ENCODE measurements at places on chromosomes 2 and 18.

DNA sequence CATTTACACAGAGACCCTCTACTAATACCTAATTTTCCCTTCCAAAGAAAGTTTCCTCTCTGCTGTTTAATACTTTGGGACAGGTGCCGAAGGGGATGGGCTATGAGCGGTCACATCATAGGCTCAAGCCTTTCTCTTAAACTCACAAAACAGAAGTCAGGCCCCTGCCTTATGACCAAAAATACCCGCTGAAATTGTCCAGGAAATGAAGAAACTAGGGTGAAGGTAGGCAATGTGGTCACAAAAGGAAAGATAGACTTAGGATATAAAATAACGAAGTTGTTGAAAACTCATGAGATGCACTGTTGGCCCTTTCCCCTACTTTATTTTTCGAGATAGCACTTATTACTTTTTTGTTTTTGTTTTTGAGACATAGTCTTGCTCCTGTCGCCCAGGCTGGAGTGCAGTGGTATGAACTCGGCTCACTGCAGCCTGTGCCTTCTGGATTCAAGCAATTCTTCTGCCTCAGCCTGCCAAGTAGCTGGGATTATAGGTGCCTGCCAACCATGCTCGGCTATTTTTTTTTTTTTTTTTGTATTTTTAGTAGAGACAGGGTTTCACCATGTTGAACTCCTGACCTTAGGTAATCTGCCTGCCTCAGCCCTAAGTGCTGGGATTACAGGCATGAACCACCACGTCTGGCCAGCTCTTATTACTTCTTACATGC, 16.3 kb downstream of the SLC8A1 start:
- no peak for DNase-seq
- H3K27me3 ChIP-seq, result no peaks in the 10 kb centered on the region
- no peaks in the 10 kb centered on the region for H3K36me3 ChIP-seq
- peak overlapping the region; percentile 65 for H3K27ac ChIP-seq

DNA sequence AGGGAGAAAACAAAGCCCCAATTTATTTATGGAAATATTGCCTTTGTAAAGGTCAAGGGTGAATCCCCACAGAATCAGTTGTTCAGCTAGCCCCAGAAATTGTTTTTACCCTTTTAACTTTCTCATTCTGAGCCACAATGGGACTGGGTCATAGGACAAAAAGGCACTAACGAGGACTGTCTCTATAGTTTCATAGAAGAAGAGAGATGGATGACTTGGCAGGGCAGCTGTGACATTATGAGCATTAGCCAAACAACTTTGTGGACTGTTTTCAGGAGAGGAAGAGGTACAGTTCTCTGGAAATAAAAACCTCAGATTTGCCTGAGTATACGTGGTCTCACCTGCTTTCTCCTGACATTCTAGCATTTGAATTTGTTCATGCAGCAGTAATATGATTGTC, 1155.8 kb upstream of the CHAC2 start:
- no peak overlapping the region for H3K27ac ChIP-seq
- no peak for DNase-seq
- no peaks in the 10 kb centered on the region for H3K27me3 ChIP-seq
- no peak overlapping the region for H3K4me3 ChIP-seq

GRCh38 chr18:3118195-3119010, 101.4 kb downstream of the MYOM1 start:
- H3K27me3 ChIP-seq, result no peaks in the 10 kb centered on the region
- no peak for DNase-seq
- no peaks in the 10 kb centered on the region for H3K36me3 ChIP-seq
- H3K4me3 ChIP-seq, result no peak overlapping the region

DNA sequence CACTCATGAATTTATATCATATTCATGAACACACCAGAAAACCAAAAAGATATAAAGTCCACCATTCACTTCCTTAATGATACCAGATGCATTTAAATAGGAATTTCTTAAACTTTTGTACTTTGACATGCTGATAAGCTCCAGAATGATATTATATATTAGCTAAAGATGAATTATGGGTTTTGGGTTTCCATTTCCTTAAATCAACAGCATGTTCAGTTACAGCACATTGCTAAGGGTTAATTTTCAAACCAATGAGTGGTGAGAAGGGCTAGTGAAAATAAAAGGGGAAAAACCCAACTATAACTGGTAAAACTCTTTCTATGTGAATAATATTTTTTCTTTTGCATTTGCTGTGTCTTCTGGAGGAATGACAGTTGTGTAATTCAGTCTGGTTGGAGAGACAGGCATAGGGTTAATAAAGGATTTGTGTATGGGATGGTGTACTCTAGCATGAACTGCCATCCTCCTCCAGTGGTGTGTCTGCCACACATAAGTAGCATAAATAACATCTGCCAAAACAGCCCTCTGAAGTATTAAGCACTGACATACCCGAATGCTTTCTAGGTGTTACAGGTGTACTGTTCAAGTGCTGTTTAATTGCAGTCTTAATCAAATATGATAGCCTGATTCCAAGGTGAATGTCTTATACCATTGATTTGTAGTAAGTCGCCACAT, 19.3 kb upstream of the CPS1 start:
- no peak overlapping the region for H3K27ac ChIP-seq
- no peak overlapping the region for H3K4me3 ChIP-seq
- H3K36me3 ChIP-seq, result no peaks in the 10 kb centered on the region
- H3K4me1 ChIP-seq, result no peaks in the 10 kb centered on the region
- H3K27me3 ChIP-seq, result no peaks in the 10 kb centered on the region
- no peak for DNase-seq

GRCh38 chr2:2014251-2014771, 270.0 kb upstream of the PXDN start:
- peaks cover 29% of the 10 kb centered on the region for H3K27me3 ChIP-seq
- H3K4me3 ChIP-seq, result no peak overlapping the region

- H3K36me3 ChIP-seq, result no peaks in the 10 kb centered on the region
- H3K27ac ChIP-seq, result no peak overlapping the region
- peaks cover 12% of the 10 kb centered on the region for H3K27me3 ChIP-seq
- H3K4me1 ChIP-seq, result no peaks in the 10 kb centered on the region
These were observed 1591.2 kb upstream of the LRRTM1 start for GRCh38 chr2:81895620-81896250.

DNA sequence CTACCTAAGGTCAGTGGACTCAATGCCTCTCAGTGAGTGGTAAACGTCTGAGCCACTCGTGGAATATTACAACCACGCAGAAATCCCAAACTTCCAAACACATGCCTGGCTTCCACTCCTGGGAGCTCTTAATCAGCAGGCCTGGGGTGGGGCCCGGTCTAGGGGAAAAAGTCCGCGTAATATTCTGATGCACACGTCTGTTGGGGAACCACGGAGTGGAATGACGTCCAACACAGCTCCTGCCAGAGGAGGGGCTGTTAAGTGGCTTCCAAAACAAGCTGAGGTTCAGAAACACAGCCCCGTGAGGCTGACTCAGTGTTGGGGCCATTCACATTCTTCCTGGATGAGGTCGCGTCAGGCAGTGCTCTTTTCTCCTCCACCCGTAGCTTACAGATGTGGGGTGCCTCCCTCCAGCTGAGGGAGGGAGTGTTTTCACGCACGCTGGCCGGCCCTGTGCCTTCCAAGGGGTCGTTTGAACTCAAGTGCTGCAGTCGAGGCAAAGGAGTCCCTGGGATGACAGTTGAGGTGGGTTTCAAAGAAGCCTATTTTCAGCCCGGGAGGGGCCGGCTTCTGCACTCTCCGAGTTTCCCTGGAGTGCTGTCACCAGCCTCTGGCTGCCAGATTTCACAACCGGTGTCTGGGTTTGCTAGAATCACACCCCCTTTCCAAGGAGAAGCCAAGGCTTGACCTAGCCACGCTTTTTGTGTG, 73.1 kb downstream of the ACKR3 start:
- DNase-seq, result peak; percentile 50
- H3K27ac ChIP-seq, result peak overlapping the region; percentile 7

DNA sequence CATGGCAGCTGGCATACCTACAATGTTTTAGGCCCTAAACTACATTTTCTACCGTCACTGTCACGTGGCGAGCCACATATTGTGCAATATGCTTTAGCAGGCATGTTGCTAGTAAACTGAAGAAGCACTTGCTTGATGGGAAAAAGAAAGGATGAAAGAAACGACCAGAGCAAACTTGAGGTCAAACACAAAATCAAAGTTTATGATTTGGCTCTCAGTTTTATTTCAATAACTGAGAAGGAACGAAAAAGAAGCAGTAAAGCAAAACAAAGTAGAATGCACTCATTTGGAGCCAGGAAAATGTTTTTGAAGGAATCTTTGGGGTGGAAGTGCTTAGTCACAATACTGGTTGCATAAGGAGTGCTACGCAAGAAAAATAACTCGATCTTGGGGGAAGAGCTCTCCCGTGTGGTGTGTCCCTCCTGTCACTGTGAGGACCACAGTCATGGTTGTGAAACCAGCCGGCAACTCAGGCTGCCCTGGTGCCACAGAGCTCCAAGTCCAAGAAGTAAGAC, 349.8 kb downstream of the RBM43 start:
- H3K27me3 ChIP-seq, result no peaks in the 10 kb centered on the region

GRCh38 chr2:155815851-155816250, 516.7 kb downstream of the NR4A2 start:
- peak; percentile 54 for DNase-seq
- H3K36me3 ChIP-seq, result no peaks in the 10 kb centered on the region
- no peaks in the 10 kb centered on the region for H3K27me3 ChIP-seq
- H3K27ac ChIP-seq, result no peak overlapping the region
- no peak overlapping the region for H3K4me3 ChIP-seq
- no peaks in the 10 kb centered on the region for H3K4me1 ChIP-seq

- no peak overlapping the region for H3K4me3 ChIP-seq
- DNase-seq, result no peak
- no peaks in the 10 kb centered on the region for H3K27me3 ChIP-seq
- H3K4me1 ChIP-seq, result no peaks in the 10 kb centered on the region
- no peak overlapping the region for H3K27ac ChIP-seq
These were observed 218.3 kb downstream of the HAUS1 start for GRCh38 chr18:46322411-46322891.

DNA sequence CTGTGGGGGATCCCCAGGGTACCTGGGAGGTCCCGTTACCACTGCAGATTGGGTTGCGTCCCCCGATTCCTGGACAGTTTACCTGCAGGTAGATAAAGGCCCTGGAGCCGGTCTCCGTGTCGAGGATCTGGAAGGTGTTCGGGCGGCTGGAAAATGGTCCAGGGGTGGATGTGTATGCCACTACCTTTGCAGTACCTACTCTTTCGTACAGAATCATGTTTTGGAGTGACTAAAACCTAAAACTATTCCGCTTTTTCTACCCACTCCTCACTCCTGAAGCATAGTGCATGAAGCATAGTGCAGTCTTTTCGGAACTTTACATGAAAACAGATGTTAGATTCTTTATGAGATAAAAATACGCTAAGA, 418 bp downstream of the WDR75 start:
- peaks cover 8% of the 10 kb centered on the region for H3K4me1 ChIP-seq
- DNase-seq, result no peak
- H3K27ac ChIP-seq, result peak overlapping the region; percentile 60

DNA sequence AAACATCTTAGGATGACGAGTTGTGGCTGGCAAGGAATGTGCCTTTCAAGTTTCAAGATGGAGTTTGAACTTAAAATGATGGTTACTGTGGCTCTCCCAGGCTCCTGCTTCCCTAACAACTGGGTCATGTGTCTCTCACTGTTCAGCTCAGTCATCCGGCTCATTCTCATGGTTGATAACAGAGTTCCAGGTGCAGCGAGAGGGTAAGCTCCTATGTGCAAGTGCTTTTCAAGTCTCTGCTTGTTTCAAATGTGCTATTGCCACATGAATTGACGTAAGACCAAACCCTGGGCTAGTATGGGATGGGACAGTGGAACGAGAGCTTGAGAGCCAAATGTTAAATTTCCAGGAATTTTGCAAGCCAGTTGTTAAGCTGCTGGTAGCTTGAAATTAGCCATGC, 19.5 kb upstream of the PUM2 start:
- peaks cover 4% of the 10 kb centered on the region for H3K27me3 ChIP-seq
- H3K4me1 ChIP-seq, result no peaks in the 10 kb centered on the region
- no peak overlapping the region for H3K27ac ChIP-seq
- no peak overlapping the region for H3K4me3 ChIP-seq

- H3K4me3 ChIP-seq, result no peak overlapping the region
- DNase-seq, result no peak
- H3K27me3 ChIP-seq, result no peaks in the 10 kb centered on the region
- no peaks in the 10 kb centered on the region for H3K36me3 ChIP-seq
- no peak overlapping the region for H3K27ac ChIP-seq
These were observed 1002.4 kb upstream of the KLHL29 start for GRCh38 chr2:22382479-22383169.

GRCh38 chr2:196925768-196926561, 542 bp downstream of the PGAP1 start:
- no peaks in the 10 kb centered on the region for H3K27me3 ChIP-seq
- peak overlapping the region; percentile 91 for H3K4me3 ChIP-seq
- H3K4me1 ChIP-seq, result peaks cover 10% of the 10 kb centered on the region
- no peaks in the 10 kb centered on the region for H3K36me3 ChIP-seq
- DNase-seq, result peak; percentile 47

DNA sequence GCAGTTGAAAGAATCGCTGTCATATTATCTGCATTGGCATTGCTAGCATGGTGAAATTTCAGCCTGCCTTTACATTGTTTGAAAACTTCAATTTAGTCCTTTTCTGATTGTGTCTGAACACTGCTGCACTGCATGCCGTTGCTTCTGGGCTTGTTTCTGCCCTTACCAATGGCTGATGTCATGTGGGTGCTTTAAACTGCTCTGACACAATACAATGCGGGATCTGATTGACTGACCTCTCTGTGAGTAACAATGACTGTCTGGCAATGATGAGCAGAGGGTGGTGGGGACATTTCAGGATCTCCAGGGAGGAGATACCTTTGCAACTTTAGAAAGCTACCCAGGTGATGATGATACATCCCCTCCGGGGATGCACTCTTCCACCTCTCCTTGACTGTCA, 119.5 kb upstream of the ZBTB14 start:
- H3K36me3 ChIP-seq, result no peaks in the 10 kb centered on the region
- H3K4me1 ChIP-seq, result no peaks in the 10 kb centered on the region
- H3K4me3 ChIP-seq, result no peak overlapping the region
- no peak overlapping the region for H3K27ac ChIP-seq
- no peak for DNase-seq
- H3K27me3 ChIP-seq, result no peaks in the 10 kb centered on the region

- H3K27me3 ChIP-seq, result no peaks in the 10 kb centered on the region
- DNase-seq, result no peak
- no peak overlapping the region for H3K4me3 ChIP-seq
- peaks cover 3% of the 10 kb centered on the region for H3K4me1 ChIP-seq
- no peaks in the 10 kb centered on the region for H3K36me3 ChIP-seq
These were observed 215.4 kb downstream of the ZBTB7C start for GRCh38 chr18:48193521-48194492.

GRCh38 chr2:37833423-37833822, 91.7 kb upstream of the RMDN2 start:
- no peaks in the 10 kb centered on the region for H3K36me3 ChIP-seq
- no peaks in the 10 kb centered on the region for H3K27me3 ChIP-seq
- peaks cover 45% of the 10 kb centered on the region for H3K4me1 ChIP-seq

GRCh38 chr18:2108591-2108990, 462.7 kb downstream of the METTL4 start:
- H3K4me3 ChIP-seq, result no peak overlapping the region
- no peaks in the 10 kb centered on the region for H3K36me3 ChIP-seq
- DNase-seq, result no peak
- H3K27me3 ChIP-seq, result no peaks in the 10 kb centered on the region

GRCh38 chr2:108943751-108944150, 45.3 kb downstream of the EDAR start:
- no peaks in the 10 kb centered on the region for H3K36me3 ChIP-seq
- H3K4me3 ChIP-seq, result no peak overlapping the region
- H3K27ac ChIP-seq, result no peak overlapping the region
- no peaks in the 10 kb centered on the region for H3K27me3 ChIP-seq
